ENCODE measurements at places on chromosomes 2 and 18.

GRCh38 chr18:31511098-31511497, 13.1 kb downstream of the DSG2 start:
- DNase-seq = no peak

DNA sequence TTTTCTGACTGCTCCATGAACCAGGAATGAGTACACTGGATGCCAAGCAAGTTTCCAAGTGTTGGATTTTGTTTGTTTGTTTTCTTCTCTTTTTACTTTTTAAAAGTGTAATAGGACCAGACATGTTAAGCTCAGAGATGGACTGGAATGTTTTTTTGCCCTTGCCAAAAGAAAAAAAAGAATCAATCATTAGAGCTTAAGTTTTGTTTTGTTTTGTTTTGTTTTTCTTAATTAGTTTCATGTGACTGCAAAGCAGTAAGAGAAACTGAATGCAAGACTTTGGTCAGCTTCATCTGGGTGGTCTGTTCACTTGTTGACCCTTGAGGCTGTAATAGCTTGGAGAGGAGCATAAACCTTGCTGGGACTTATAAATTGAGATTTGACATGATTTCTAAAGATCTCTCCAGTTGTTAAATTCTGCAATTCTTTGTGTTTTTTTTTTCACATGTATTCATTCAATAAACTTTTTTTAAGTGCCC, 42.4 kb upstream of the SLC1A4 start:
- DNase-seq = no peak

DNA sequence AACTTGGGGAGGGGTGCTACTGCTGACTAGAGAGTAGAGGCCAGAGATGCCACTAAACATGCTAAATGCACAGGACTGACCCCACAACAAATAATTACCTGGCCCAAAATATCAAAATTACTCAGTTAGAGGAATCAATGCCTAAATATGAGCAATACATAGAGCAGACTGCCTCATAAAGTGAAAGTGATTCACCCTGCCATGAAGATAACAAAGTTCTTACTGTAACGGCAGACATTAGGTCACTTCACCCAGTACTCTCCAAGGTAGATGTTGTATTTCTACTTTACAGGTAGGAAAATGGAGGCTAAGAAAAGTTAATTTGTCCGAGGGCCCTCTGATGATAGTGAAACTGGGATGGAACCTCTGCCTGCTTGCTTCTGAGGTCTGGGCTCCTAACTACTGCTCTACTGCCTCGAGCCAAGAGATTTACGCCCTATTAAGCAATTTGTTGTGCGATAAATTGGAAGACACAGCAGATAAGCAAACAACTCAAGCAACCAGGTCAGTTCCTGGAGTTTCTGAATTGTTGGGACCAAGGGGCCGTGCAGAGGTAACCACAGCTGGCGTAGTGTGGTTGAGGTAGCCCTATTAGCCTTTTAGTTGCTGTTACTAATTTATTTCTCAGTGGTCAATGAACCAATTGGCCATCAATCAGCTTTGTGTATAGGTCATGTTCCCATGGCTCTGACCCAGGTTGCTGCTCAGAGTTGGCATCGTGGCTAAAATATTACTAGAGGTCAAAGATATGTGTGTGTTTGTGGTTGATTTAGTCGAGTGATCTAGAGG, 4.8 kb downstream of the DHRS9 start:
- no peak for DNase-seq

GRCh38 chr2:96874198-96874831, 4.4 kb upstream of the SEMA4C start:
- DNase-seq = no peak

Measured in effector memory CD4-positive, alpha-beta T cell (primary cell).